ENCODE measurements at places on chromosomes 6 and 20.

- no peak for DNase-seq
These were observed 119.5 kb downstream of the SCAF8 start for GRCh38 chr6:154852687-154853086.

GRCh38 chr20:24913076-24913628 lies 35.9 kb upstream of the CST7 start:
- no peak for DNase-seq

GRCh38 chr6:86937219-86938079 lies at the start of gene HTR1E:
HTR1E (plus strand) TSS chr6:86937528; CDS start chr6:87015335, 77,807 bp downstream.
- no peak for DNase-seq

DNA sequence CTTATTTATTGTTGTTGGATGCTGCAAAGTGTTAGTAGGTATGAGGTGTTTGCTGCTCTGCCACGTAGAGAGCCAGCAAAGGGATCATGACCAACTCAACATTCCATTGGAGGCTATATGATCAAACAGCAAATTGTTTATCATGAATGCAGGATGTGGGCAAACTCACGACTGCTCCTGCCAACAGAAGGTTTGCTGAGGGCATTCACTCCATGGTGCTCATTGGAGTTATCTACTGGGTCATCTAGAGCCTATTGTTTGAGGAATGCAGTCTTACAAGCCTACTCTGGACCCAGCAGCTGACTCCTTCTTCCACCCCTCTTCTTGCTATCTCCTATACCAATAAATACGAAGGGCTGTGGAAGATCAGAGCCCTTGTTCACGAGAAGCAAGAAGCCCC lies 12.1 kb downstream of the MICB start:
- DNase-seq, result no peak

DNA sequence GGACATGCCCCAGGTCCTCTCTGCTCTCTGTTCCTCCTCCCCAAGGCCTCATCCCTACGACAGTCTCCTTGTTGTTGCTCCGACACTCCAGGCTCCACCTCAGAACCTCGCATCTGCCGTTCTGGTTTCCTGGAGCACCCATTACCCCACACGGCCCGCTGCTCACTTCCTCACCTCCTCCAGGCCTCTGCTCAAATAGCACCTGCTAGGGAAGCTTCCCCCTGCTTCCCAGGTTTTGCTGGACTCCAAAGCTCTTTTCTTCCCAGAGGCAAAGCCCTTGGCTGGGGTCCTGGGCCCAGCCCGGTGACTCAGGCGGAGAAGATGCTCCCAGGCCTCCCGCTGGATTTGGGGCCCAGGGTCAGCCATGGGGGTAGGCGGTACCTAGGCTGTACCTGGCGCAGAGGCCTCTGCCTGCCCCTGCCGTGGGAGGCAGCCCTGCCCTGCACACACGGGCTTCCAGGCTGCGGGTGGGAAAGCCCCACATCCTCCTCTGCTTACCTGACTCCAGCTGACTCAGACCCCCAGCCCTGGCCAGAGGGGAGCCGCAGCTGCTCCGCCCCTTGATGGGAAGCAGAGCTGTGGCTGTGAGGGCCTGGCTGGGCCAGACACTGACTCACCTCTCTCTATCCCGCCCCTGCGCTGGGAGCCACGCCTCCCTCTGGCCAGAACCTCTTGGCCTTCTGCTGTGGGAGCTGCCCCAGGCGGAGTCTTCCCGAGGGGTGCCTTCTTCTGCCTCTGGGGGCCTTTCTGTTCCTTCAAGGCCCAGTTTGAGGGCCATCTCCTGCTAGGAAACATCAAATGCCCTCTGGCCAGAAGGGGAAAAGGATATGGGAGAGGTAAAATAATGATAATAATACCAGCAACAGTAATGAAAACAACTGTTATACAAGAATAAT lies 130.5 kb downstream of the CEBPB start:
- DNase-seq, result no peak

DNA sequence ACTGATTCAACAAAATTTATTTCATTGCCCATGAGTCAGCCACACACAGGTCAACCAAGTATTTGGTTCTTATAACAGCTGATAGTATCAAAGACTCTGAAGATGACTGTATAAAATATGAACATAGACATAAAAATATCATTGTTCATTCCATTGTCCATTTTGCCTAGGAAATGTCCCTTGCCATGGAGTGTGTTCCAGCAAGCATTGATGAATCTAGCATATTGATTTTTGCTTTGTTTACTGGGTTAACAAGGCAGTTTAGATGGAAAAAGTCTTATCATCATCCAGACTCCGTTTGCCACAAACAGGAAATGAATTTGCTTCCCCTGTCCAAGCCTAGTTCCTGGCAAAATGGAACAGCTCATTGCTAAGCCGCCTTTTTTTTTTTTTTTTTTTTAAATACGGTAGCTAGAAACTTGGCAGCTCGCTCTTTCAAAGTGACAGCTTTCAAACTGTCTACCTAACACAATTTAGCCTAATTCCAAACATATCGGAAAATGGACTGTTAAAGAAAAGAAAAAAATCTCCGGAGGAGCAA lies 7.5 kb downstream of the F13A1 start:
- DNase-seq, result no peak

DNA sequence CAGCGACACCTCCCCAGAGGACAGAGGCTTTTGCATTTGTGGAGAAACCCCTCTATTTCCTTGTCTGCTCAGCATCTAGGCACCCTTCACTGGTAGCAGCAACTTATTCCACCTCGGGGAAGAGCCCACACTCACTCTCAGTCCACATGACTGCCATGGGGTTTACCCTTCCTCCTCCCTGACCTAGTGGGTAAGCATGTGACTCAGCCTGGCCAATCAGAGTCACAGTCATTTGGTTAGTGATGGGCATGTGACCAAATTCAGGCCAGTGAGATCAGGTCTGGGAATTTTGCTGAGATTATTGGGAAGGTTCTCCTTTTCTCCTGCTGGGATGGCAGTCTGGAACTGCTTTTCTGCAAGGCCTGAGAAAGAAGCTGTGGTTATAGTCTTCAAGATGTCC lies 145.7 kb upstream of the PHACTR3 start:
- no peak for DNase-seq

DNA sequence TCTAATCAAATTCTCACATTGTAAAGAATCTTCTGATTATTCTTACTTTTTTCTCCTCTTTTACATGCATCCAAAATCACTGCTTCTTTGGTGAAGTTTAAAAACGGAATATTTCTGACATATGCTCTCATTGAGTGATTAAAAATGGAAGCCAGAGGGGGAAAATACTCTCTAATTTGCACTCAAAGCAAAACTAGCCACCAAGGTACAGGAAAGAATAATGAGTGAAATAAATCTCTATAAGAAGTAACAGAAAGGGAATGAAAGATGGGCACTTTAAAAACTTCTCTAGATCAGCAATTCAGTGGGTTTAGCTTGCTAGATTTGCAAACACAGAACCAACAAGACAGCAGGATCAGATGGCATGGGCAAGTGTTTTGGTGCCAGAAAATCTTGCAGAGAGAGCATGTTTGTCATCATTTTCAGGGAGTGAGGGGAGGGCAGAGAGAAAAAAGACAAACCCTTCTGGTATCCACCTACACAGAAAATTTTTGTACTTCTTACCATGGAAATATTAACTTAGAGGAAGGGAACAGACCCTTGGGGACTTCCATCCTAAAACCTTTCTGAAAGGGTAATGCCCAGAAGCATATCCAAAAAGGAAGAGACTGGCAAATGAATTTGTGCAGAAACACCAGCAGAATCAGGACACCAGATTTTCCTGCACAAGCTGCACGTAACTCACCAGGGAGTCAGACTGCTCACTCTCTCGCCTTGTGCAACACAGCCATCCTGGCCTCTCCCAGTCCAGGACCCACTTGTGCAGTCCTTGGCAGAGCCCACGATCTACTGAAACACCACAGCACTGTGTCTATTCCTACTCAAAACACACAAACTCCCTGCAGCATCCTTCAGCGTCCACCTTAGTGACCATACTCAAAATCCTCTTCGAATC lies 270.2 kb upstream of the PRDM1 start:
- no peak for DNase-seq

- DNase-seq, result no peak
These were observed 21.0 kb upstream of the IYD start for GRCh38 chr6:150347845-150348244.

DNA sequence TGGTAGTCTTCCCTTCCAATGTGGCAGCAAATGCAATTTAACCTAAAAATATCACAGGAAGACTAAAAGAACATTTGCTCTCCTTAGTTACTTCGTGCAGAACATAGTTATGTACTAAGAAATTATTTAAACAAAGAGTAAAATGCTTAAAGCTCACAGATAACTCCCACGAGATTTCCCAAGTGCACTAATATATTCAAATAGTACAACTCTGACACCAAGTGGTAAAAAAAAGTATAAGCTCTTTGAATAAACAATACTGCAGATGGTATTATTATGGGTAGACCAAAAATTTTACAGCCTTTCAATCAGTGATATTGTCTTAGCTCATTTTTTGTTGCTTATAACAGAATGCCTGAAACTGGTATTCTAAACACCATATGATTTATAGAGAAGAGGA lies 52.8 kb upstream of the FILIP1 start:
- DNase-seq, result no peak

- no peak for DNase-seq
These were observed 43.4 kb downstream of the SMPDL3A start for GRCh38 chr6:122832459-122832858.

DNA sequence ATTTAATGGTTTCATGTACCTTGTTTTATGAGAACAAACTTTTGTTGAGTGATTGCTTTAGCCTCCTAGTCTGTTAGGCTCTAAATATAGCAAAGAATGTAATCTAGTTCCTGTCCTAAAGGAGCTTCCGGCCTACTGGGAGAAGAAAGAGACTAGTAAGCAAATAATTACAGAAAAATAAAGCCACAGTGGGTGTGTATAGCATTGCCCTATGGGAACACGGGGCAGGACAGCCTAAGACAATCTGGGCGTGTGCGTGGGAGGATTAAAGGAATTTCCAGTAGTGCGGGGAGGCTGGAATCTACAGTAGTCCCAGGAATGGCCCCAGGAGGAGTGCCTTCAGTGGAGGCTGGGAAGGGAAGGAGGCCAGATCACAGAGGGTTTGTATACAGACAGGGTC lies 98.1 kb upstream of the AKAP12 start:
- no peak for DNase-seq

GRCh38 chr20:48800177-48800576 lies 27.6 kb downstream of the PREX1 start:
- no peak for DNase-seq

DNA sequence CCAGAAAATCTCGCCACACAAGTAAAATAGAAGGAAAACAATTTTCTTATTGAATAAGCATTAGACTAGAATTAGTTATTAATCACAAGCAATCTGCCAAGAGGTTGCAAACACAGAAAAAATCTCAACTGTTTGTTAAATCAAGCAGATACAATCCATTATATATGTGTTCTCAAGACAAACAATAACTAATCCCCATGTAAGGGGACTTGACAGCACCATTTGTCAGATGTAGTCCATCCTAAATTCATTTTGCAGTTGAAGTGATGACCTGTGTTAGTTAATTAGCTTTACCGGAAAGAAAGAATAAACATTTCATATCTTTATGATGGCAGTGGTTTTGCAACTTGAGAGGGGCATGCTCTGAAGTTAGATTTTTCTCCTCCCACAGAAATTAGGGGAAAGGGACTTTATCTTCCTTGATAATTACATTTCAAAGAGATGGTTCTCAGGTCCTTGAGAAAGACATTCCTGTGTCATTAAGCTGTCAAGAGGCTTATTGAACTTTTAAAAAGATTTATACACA lies 1588.0 kb downstream of the GRIK2 start:
- no peak for DNase-seq

GRCh38 chr6:130132286-130132701 lies 90.5 kb downstream of the SAMD3 start:
- no peak for DNase-seq

- DNase-seq, result no peak
These were observed 55.6 kb upstream of the ATXN1 start for GRCh38 chr6:16816891-16817290.

All from forelimb muscle (tissue), 1 donor.